NCI-H1092 (cell line): ENCODE measurements at places on chromosomes 1 and 21.

- DNase-seq = no peak
Observed at GRCh38 chr1:244387415-244387814, 64.3 kb downstream of the ADSS2 start.

- DNase-seq = no peak
Observed at GRCh38 chr1:89719502-89720306, 86.8 kb downstream of the LRRC8C start.

DNA sequence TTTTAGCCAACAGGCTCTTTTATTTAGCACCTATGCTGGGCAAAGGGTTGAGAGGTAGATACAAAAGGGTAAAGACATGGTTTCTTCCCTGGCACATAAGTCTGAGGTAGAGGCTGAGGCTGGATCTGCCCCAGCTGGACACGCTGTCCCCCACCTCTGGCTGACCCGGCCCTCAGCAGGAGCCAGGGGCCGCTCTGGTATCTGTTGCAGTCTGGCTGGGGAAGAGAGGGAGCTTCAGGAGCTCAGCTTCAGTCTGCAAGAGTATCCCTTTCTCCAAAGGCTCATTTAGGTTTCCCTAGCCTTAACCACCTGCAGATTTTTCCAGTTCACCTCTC lies 14.2 kb downstream of the BLACAT1 start:
- DNase-seq = no peak

DNA sequence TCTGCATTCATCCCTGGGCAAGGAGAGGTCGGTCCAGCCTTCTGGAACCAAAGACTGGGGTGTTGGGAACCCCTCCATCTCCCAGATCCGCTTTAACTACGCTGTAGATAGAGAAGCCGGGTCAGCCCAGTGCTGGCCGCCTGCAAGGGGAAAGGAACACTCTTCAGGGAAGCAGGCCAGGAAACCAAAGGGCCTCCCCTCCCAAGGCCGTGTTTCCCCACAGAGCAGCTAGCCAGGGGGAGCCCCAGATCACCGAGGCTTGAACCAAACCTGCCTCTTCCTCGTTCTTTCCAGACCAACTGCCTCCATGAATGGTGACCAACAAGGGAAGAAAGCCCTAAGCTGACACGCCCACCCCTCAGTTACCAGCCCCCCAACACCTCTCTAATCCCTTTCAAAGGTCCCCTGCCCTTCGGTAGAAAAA lies 1.2 kb upstream of the CHD5 start:
- no peak for DNase-seq

DNA sequence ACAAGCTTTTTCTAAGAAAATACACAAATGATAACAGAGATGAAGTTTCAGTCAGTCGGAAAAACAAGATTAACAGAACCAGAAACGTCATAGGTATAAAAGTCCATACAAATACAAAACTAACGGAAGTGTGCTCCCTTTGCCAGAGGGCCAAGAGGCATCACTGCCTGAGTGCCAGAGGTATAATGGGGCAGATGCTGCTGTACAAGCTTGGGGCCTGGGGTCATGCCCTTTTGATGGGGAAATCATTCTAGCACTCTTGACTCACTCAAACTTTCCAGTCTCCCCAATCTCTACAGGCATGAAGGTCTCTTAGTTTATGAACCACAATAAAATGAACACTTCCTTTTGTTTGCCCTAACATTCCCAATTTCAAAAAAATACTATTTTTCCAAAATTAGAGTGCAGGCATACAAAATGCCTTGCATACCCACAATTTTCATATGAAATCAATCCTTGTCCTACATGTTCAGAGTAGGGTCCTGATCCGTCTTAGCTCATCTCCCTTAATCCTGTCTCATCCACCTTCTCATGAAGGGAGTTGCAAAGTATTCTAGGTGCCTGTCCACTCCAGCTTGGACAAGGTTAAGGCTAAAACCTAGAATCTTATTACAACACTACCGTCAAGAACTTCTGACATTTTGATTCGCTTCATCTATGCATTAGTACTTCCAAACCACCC lies 1.5 kb downstream of the RPL22 start:
- DNase-seq = no peak

DNA sequence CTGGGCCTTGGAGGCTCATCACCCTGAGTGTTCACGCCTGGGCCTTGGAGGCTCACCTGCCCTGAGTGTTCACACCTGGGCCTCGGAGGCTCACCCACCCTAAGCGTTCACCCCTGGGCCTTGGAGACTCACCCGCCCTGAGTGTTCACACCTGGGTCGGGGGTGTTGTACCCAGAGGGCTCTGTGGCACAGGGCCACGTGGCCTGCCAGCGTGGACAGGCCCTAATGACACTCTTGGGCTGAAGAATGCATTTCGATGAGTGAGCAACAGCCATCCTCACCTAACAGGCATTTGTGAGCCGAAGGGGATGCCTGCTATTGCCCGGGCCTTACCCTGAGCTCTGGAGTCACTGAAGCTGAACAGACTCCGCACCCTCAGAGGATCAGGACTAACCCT lies 17.5 kb downstream of the SLC19A1 start:
- no peak for DNase-seq

GRCh38 chr1:208132287-208132882 lies 111.8 kb downstream of the PLXNA2 start:
- peak; percentile 70 for DNase-seq

GRCh38 chr1:115113766-115114165 lies 24.5 kb upstream of the TSPAN2 start:
- no peak for DNase-seq

GRCh38 chr1:118918230-118918939 lies 69.8 kb downstream of the TBX15 start:
- DNase-seq = no peak

DNA sequence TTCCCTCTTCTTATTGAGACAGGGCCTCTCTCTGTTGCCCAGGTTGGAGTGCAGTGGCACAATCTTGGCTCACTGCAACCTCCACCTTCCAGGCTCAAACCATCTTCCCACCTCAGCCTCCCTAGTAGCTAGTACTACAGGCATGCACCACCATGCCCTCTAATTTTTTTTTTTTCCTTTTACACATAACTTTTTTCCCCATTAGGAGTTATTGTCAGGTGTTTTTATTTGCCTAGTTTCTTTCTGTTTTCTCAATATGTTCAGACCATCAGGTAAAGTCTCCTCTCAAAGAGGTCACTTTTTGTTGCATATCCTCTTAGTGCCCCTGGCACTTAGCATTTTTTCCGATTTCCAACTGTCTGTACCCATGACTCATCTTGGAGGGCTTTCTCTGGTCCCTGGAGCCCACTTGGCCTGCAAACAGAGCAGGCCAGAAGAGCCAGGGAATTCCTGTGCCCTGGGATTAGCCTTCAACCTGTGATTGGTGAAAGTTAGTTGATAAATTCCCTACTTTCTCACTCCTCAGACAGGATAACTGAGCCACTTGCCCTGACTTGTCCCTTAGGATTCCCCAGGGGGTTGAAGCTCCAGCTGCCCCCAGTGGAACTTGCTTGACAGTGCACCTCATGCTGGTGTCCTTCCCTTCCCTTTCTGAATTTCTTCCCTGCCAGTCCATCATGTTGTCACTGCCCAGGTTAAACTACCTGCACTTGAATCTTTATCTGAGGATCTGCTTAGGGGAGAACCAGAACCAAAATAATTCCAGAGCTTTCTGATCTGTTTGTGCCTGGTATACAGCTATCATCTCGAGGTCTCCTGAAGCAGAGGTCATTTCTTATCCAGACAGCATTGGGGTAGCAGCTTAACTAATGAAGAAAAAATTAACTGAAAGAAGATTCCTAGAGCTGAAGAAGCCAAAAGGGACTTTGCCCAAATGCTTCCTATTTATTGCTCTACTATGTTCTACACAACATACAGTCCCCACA lies 2.4 kb downstream of the NTPCR start:
- no peak for DNase-seq

DNA sequence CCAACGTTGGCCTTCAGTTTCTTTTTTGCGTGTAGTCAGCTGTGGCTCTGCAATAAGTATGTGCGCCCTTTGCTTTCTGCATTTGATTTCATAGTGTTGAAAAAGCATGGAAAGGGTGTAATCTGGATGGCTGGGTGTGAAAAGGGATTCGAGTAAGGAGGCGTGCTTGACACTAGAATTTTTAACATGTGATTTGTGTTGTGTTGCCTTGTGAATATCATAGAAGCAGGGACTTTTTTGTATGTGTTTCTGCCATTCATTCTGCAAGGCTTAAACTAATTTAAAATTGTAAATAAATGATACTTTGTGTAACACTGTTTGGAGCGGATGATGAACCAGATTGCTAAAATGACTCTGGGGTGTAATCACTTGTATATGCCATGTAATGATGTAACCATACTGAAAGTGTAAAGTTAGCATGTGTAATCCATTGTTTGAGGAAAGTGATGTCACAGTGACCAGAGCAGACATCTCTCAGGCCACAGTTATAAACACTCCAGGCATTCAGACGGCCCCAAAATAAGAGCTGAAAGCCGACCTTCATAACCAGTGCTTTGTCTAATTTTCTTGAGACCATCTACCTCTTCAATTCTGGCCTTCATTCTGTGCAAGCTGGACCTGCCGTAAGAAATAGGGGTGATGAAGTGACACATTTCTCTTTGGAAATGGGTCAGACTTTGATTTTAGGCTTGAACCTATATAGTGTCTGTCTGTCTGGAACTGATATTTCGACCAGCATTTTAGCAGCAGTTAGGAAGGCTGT lies 618 bp downstream of the SH3BGR start:
- DNase-seq = no peak

DNA sequence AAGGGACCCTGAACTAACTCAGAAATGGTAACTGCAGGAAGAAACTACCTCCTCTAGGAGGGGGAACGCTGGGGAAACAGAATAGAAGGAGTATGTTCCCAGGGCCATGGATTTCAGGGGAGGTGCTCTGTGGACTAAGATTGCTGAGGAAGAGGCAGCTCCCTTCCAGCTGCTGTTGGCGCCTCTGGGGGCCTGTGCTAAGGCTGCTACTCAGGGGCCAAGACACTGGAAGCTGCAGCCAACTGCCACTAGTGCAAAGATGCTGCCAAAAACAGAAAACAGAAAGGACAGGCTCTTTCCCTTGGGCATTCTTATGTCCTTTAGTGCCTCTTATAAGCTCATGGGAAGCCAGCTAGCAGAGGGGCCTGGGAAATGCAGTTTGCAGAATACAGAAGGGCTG lies 58.0 kb upstream of the SGIP1 start:
- no peak for DNase-seq

DNA sequence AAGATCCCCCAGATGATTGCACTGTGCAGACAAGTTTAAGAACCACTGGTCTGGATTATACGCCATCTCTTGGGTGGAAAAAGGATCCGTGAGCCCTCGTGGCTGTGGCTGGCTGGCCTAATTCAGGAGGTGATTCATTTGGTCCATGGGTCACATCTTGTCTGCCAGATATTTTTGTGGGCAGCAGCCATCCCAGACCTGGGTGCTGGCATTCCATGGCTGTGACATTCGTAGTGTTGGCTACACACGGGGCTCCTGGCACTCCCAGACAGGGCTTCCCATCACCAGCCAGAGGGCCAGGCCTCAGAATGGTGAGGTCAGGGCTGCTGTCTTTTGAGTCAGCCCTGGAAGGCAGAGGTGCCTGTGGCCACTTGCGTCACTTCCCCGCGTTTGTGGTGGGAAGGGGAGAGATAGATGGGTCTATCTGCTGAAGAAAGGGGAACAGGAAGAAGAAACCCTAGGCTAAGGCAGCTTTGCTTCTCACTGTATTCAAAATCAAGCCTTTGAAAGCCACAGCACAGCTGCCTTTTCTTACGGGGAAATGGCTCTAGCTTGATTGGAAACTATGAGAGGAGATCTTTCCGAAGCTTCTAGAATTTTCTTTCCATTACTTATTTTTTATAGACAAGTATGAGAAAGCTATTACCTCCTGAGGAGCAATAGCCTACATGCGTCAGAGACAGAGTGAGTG lies 32.4 kb downstream of the EIF2D start:
- DNase-seq = no peak

- DNase-seq = no peak
Observed at GRCh38 chr1:182724215-182724614, 39.8 kb upstream of the RGS8 start.

DNA sequence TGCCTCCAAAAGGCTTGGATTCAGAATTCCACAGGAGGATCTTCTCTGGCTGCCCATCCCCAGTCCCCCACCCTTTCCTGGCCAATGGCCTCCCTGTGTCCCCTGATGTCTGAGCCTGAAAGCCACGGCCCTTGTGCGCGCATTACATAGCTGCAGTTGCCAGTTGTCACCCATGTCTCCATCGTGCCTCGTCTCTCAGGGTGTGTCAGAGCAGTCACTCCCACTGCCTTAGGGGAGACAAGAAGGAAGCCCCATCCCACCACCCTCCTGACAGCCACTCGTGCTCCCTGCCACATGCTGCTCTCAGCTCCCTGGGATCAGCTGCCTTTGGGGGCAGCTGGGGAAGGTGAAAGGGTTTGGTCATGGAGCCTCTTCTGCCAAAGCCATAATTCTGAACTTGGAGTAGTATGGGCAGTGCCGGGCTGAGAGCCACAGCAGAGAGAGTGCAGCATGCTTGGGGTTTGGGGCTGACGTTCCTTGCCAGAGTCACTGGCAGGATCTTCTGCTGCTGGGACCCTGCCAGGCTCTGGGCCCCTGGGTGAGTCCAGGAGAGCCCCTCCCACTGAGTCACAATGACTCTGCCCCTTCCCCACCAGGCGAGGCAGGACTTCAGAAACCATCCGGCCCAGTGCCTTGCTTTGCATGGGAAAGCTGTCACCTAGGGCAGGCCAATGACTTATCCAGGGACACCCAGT lies 285.9 kb upstream of the VAMP3 start:
- no peak for DNase-seq

DNA sequence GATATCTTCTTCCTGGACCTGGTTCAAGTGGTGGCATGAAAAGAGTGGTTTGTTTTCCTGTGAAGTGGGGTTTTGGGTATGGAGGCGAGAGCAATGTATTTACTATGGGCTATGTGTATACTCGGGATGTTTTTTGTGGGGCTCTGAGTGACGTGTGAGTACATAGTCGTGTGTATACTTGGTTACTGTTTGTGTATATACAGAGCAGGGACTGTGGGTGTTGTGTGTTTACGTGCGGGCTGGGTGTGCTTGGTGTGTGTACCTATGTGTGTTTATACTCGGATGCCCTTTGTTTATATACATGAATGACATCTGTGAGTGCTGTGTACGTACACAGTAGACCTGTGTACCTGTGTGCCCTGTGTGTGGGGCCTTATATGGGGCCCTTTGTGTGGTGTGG lies 50.0 kb downstream of the YARS1 start:
- DNase-seq = no peak

GRCh38 chr1:193763266-193763665 lies 576.9 kb upstream of the B3GALT2 start:
- no peak for DNase-seq

- DNase-seq = no peak
Observed at GRCh38 chr1:115665319-115666096, 23.7 kb downstream of the VANGL1 start.

GRCh38 chr1:40625076-40625475 lies 40.4 kb downstream of the RIMS3 start:
- peak; percentile 72 for DNase-seq

DNA sequence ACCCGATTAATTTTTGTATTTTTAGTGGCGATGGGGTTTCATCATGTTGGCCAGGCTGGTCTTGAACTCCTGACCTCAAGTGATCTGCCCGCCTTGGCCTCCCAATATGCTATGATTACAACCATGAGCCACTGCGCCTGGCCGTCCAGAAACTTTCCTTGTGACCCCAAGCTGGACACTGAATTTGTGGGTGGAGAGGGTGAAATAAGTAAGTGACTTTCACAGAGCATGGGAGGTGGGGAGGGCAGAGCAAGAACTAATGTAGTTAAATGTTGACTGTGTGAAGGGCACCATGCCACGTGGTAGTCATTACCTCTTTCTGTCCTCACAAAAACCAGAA lies 2.7 kb upstream of the UTP11 start:
- no peak for DNase-seq
